Stimulated activated CD4-positive, alpha-beta T cell treated with anti-CD3 and anti-CD28 coated beads, Interleukin-2, amount 100 ng/mL, for 24 hours (primary cell): ENCODE measurements at places on chromosomes 1 and 21.

DNA sequence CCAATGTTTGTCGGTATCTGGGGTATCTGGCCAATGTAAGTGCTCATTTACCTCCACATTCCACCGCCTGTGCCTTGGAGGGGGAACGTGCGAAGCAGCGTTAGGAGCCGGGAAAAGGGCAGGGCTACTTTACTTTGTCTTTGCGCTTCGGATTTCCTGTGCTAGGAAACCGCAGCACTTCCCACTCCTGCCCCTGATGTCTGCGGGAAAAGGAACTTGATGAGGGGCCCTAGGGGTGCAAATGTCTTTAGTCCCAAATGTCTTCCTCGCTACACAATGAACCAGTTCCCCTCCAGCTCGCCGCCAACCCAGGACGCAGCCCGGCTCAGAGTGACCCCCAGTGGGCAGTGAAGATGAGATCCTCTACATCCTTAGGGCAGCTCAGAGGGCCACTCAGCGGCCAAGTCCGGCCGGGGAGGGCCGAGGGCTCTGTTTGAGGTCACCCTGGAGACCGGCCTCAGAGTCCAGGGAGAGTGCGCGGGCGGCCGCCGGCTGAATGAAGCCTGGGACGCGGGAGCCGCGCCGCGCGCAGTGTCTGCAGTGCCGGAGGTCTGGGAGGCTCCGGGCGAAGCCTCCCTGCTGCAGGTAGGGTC, at the start of gene DYNLT5:
Gene DYNLT5, plus strand, starts transcription at position 460 of the 593 bp plus-strand sequence. CDS start 2,200 bp downstream, outside the sequence.
- peak; percentile 23 for DNase-seq

GRCh38 chr1:38246955-38247952, 200.7 kb upstream of the POU3F1 start:
- DNase-seq, result no peak

- no peak for DNase-seq
Measured at GRCh38 chr1:156089704-156090103, 7.4 kb upstream of the MEX3A start.

- no peak for DNase-seq
Measured at GRCh38 chr1:57401671-57402070, 22.2 kb downstream of the DAB1 start.

- DNase-seq, result peak; percentile 38
Measured at GRCh38 chr1:45306319-45306718, 20.4 kb upstream of the HPDL start.

DNA sequence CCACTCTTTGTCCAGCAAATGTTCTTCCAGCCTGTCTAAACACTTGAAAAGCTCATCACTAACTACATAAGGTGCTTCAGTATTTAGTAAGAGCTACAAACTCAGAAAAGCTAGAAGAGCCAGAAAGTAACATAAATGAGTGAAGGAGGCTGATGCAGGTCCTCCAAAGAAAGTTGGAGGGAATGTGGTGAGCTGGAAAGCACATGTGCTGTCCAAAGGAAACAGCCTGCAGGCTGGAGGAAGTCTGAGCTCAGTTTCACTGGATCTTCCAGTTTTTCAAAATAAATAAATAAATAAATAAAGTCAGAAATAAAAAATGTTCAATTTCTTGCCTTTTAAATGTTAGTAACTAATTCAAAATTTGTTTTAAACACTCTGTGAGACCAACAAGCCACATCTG, 25.5 kb downstream of the ZC3H11B start:
- DNase-seq, result no peak

GRCh38 chr1:8207202-8207601, 110.7 kb upstream of the SLC45A1 start:
- DNase-seq, result no peak

DNA sequence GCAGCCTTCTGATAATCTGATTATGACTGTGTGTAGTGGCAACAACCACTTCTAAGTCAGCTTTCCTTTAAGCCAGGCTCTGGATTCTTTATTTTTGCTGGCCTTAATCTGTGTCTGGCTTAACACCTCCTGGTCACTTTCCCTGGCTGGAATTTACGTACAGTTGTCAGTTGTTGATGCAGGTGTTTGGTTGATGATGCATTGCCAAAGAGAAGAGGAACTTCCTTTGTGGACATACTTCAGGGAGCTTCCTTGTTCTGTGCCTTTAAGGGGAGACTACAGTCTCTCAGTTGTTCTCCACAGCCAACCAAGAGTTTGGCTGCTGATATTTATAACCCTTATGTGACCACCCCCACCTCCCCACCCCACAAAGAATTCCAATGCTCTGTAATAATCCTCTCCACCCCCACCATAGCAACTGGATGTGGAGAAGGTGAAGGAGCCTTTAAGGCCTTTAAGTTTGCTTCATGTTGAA, 96.0 kb upstream of the BMP8A start:
- no peak for DNase-seq

- no peak for DNase-seq
Measured at GRCh38 chr1:169472738-169473137, 13.0 kb downstream of the SLC19A2 start.

GRCh38 chr21:17730782-17731181, 88.4 kb downstream of the C21orf91 start:
- DNase-seq, result no peak

- DNase-seq, result no peak
Measured at GRCh38 chr1:25927521-25928265, 21.5 kb upstream of the STMN1 start.

DNA sequence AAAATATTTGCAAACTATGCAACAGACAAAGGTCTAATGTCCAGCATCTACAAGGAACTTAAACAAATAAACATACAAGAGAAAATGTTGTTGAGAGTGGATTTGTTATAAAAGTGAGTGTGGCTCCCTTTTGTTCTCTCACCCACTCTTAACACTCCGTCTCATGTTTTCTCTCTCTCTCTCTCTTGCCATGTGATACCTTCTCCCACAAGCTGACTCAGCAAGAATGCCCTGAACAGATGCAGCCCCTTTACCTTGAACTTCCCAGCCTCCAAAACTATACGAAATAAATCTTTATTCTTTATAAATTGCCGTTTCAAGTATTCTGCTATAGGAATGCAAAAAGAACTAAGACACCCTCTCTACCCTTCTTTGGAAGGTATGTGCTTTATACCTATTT, 234.1 kb downstream of the ADGRL2 start:
- no peak for DNase-seq

DNA sequence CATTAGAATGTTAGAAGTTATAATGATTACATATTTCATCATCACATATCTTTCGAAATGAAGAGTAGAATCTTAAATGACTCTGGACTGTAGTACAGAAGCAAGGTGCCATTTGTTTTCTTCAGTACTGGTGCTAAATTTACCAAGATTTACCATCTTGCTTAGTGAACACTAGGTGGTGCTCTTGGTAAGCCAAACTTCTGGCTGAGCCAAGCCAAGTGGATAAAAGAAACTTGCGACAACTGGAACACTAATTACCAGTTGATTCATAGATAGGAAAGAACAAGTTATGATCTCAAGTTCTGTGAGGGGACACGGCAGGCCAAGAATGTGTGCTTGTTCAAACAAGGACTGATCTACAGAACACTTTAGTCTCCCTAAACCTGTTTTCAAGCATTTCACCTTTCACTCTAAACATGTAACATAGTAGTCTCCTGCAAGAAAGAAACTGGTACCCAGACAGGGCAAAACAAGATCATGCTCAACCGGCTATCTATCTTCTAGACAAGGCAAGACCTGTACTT, 19.8 kb downstream of the SPRTN start:
- no peak for DNase-seq

DNA sequence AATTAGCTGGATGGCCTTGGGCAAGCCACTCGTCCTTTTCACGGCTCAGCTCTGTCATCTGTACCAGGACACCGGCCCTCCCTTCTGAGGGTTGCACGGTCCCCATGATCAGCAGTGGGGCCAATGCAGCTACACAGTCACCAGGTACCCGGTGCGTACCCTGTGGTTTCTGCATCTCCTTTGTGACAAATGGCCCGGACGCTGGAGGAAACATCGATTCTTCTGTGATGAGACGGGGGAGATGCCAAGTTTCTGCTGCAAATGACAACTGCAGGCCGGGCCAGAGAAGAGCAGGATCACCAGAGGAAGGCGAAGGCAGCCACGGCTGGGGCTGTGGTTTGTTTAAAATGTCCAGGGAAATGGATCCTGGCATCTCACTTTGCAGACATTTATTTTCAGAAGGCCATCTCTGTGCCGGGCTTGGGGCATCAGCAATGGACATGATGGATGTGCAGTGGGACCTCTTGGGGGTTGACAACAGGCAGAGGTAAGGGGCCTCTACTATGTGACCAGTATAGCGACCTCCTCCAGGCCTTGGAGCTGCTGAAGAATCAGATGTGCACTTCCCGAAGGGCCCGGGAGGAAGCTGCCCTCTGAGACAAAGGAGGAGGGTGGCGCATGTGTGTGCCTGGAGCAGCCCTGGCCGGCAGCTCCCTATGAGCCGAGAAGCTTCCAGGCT, 221.9 kb upstream of the C1orf174 start:
- DNase-seq, result no peak

DNA sequence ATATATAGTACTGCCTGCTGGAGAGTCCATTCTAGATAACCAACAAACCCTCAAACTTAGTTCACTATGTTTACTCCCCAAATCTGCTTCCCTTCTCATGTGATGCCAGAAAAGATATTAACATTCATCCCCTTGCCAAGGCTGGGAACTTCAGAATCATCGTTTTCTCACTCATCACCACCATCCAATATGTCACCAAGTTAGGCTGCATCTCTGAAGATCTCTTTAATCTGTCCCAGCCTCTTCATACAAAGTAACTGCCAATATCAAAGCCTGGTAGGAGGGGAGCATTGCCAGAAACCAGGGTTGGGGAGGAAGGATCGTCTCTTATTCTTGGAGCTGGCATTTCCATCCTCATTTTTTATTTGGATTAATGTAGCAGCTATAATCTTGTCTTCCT, 71.6 kb downstream of the XCL2 start:
- DNase-seq, result no peak

DNA sequence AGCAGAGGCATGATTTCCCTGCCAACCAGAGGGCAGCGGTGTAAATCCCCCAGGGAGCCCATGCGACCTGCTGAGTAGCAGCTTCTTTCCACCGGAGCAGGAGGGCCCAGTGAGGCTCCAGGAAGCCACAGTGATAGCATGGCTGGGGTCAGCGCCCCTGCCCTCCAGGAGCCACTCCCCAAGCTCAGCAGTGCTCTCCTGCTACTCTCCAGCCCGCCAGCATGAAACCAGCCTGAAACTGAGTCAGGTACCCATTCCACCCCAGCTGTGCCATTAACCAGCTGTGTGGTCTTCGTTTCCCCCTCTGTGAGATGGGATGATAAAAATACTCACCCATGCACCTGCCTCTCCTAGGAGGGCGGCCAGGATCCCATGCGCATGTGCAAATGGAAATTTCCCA, 123.8 kb upstream of the TMEM51 start:
- DNase-seq, result no peak

GRCh38 chr1:183363972-183364371, 54.2 kb downstream of the NMNAT2 start:
- no peak for DNase-seq

DNA sequence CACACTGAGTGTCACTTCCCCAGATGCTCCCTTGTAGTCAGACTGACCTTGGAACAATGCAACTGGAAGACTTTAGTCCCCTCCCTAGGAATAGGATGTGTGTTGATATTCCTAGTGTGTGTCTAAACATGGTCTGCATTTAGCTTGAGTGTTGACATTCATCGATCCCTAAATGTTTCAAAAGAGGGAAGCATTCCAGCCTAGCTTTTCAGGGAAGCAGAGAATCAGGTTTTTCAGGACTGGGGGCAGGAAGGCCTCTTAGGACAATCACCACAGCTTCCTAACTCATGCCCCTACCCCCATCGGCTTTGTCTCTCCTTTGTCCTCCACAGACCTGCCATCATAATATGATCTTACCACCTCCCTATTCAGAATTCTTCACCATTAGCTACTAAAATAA, 43.4 kb downstream of the NMNAT2 start:
- DNase-seq, result no peak

- DNase-seq, result no peak
Measured at GRCh38 chr1:43868741-43869067, 64.9 kb upstream of the ARTN start.

- DNase-seq, result no peak
Measured at GRCh38 chr1:171581766-171582165, 40.3 kb upstream of the MYOCOS start.

- DNase-seq, result no peak
Measured at GRCh38 chr1:226993814-226994585, 53.9 kb downstream of the COQ8A start.

- no peak for DNase-seq
Measured at GRCh38 chr1:69403756-69404320, 163.9 kb upstream of the LRRC7 start.

DNA sequence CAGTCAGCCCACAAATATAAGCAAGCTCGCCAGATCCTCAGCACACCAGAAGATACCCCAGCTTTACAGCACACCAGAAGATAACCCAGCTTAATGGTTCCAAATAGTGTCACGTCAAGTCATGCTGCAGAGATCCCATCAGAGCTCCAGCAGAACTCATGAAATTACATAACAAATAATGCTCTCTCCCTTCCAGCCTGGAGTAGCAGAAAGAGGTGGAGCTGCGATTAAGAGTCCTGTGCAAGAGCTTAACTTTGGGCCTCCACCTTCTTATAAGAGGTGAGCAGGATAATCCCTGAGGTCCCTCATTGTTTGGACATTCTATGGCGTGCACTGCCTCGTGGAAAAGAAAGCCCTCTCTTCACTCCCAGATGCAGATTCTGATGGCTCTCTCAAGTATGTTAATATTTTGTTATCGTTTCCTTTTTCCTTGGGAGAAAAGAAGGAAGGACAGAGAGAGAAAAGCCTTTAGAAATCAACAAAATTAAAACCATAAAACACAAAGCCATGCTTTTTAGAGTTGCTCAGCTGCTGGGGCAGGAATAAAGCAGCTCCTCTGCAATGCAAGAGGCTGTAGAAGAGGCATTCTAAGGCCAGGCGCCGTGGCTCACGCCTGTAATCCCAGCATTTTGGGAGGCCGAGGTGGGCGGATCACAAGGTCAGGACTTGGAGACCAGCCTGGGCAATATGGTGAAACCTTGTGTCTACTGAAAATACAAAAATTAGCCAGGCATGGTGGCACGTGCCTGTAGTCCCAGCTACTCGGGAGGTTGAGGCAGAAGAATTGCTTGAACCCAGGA, 59.1 kb downstream of the GLUL start:
- no peak for DNase-seq

DNA sequence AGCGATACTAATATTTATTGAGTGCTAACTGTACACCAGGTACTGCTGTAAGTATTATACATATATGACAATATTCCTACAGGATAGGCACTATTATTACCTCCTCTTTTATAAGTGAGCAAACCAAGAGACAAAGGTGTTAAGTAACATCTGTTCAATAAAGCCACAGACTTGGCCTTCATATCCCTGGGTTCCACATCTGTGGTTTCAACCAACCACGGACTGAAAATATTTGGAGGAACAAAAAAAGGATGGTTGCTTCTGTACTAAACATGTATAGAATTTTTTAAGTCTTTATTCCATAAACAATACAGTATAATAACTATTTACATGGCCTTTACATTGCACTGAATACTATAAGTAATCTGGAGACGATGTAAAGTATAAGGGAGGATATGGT, 95.1 kb downstream of the RERE start:
- DNase-seq, result no peak

DNA sequence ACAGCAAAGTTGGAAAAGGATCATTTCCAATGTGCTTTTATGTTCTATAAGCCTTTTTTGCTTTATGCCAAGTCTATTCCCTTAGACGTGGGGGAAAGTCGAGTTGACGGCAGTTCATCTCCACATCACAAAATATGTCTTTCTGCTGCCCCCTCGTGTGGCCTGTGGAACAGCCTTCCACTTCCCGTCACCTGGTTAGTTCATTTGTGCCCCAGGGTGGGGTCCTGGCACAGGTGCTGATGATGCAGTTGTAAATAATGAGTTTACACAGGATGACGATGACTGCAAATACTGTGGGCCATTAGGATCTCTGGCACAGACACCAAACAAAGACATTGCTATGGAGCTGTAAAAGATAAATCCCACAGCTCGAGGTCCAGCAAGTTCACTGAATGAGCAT, 10.0 kb upstream of the OTUD3 start:
- DNase-seq, result no peak
